ENCODE measurements at places on chromosomes 2 and 18.

- DNase-seq, result no peak
Measured at GRCh38 chr2:172440795-172441194, 13.4 kb downstream of the ITGA6 start.

DNA sequence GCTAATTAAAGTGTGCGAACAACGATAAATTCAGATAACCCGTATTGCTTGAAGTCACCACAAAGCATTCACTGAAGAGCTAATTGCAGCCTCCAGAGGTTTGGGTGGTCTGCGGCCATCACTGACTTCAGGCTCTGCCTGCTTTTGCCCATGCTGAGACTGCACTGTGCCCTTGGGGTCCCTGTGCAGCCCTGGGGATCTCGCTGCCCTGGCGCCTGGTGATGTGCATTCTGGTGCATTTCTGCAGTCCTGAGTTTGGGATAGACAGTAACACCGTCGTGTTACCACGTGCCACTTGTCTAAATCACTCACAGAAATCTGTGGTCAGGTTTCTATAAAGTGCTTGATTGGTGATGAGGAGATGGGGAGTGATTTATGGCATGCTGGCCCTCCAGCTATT lies 27.6 kb downstream of the LDLRAD4 start:
- no peak for DNase-seq

DNA sequence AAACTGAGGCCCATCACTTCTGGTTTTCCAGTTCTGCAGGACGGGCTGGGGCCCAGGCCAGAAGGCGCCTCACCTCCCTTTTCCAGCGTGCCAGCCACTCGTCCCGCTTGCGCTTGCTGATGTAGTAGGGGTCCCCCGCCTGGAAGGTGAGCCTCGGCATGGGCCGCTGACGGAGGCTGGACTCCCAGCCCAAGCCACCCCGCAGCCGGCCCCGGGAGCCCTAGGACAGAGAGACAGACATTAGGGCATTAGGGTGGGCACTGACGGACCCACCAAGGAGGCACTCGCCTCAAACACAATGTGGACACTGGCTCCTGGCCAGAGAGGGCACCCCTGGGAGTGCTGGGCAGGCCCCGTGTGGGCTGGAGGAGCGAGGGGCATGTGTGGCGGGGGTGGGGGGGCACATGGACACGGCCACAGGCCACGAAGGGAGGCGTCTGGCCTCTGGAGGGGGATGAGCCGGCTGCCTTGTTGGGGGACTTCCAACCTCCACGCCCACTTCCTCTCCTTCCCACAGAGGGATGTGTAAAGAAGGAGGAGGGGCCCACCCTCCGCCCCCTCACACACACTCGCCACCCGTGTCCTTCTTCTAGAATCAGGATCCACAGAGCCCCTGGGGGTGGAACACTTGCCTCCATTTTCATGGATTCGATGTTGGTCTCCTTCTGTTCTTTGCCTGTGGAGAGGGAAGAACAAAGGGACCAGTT lies 66.7 kb downstream of the DNMT3A start:
- no peak for DNase-seq

- no peak for DNase-seq
Measured at GRCh38 chr2:121454549-121455090, 76.1 kb upstream of the RNU4ATAC start.

DNA sequence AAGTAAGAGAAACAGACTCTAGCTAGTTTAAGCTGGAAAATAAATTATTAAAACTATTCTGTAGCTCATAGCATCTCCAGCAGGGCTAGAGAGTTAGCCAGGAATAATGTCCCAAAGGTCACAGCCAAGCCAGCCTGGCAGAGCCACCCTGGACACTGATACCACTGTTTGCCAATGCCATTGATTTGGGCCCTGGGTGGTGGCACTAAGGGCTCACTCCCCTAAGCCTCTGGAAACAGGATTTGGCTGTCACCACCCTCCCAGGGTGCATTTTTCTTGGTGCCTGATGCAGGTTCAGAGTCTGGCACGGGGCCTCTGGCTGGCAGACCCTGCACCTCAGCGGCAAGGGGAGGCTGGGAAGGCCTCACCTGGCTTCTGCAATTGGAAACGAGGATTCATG lies 7.1 kb downstream of the SH2D6 start:
- DNase-seq, result no peak

GRCh38 chr18:62144338-62144737 lies 42.5 kb downstream of the PIGN start:
- no peak for DNase-seq

DNA sequence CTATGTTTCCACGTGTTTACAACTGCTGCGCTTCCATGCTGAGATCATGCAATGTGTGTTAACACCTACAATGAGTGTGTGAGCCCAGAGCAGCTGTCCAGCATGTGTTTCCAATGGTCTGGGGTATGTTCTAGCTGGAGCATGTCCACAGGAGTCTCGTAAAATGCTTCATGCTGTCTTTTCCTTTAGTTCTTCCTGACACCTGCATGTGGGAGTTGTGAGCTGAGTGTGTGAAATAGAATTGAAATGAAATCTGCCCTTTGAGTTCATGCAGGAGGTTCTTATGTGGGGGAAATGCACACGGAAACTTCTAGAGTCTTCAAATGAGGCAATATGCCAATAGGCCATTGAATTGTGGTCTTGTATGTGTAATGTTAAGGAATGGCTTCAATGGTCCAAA lies 205.1 kb downstream of the RND3 start:
- DNase-seq, result no peak

- no peak for DNase-seq
Measured at GRCh38 chr2:82498777-82499443, 1960.2 kb downstream of the SUCLG1 start.

DNA sequence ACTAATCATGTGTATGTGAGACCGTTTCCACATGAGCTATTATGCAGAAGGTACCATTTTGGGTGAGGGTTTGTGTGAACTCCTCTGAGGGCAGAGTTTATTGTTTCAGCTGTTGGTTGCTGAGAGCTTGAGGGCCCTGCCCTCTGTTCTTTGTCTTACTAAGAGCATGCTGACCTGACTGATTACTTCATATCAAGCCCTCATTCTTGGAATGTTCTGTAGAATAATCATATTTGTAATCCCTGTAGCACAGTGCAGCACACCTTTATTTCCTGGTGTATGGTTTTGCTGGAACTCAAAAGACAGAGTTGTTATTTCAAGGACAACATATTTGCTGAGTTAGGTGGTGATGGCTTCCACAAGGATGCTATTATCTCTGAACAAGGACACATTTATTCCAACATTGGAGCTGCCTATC lies 118.5 kb downstream of the GALNT3 start:
- no peak for DNase-seq

DNA sequence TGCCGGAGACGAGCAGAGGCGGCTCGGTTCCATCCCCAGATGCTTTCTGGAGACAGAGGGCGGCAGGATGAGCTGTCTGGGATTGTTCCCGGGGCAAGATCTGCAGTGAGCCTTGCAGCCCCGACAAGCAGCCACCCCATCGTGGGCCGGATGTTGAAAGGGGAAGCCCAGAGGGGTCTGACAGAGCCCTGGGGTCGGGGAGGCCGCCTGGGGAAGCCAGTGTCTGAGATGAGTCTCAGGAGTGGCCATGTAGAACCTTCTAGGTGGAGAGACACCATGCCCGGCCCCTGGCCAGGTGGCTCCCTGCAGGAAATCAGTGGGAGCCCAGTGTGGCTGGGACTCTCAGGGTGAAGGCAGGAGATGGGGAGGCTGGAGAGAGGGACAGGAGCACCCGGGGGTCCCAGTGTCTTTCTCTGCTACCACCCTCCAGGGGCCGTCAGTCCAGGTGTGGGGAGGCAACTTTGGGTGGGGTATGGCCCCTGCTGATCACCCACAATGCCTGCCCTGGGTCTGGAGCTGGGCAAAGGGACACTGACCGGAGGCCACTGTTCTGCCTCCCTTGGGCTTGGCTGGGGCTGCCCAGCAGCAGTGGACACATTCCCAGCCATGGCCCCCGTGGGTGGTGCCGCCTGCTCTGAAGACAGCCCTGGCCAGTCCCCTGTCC lies 128.3 kb upstream of the HS6ST1 start:
- no peak for DNase-seq

- DNase-seq, result no peak
Measured at GRCh38 chr18:26460449-26461091, 87.8 kb downstream of the KCTD1 start.

GRCh38 chr2:51695531-51695930 lies 663.6 kb upstream of the NRXN1 start:
- DNase-seq, result no peak

- DNase-seq, result no peak
Measured at GRCh38 chr2:62474176-62474575, 31.8 kb downstream of the TMEM17 start.

- peak; percentile 23 for DNase-seq
Measured at GRCh38 chr2:95159690-95160449, at the start of gene ZNF514. TSS of gene ZNF514 (minus strand) at chr2:95159848. CDS start at chr2:95153253, 6,595 bp downstream.

- no peak for DNase-seq
Measured at GRCh38 chr18:48785091-48785614, 165.6 kb downstream of the SMAD7 start.

GRCh38 chr2:222410534-222410933 lies 13.8 kb upstream of the SGPP2 start:
- no peak for DNase-seq

GRCh38 chr2:47897883-47898731 lies 8.2 kb downstream of the FBXO11 start:
- DNase-seq, result no peak

- DNase-seq, result no peak
Measured at GRCh38 chr2:39119732-39120520, 925 bp downstream of the SOS1 start.

DNA sequence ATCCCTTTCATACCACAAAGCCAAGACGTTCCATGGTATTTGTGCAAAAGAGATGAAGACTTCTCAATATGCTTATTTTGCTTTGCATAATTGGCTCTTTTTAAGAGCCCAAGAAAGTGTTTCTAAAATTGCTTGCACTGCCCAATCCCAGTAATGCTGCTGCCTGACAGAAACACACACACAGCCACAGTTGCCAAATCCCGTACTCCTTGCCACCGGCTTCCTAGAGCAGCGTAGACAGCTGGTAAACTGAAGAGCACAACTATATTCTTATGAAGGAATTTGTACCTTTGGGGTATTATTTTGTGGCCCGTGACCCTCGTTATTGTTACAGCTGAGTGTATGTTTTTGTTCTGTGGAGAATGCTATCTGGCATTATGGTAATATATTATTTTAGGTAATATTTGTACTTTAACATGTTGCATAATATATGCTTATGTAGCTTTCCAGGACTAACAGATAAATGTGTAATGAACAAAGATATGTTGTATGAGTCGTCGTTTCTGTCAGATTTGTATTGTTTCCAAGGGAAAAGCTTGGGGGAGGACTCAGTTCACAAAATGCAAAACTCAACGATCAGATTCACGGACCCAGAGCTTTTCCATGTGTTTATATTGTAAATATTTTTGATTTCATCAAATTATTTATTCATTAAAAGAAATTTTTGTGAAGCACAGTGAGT lies 202.9 kb upstream of the RAB12 start:
- no peak for DNase-seq

DNA sequence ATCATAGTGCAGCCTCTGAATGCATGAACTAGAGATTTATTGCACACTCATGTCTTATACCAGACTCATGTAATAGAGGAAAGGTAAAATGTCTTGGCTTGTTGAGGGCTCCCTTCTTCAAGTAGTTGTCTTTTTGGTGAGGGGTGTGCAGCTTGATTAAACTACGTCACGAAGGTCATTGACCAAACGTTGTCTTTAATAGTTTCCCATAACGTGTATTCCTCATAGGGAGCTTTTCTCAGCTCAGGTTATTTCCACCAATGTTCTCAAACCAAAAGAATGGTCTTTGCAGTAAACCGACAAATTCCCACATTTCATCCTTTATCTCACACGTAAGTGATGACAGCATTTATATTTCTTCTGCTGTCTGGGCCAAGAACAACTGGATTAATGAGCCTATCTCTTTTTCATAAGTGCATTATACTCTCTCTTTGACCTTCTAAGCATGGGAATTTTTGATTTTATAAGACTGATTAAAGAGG lies 547.7 kb upstream of the ZEB2 start:
- no peak for DNase-seq

DNA sequence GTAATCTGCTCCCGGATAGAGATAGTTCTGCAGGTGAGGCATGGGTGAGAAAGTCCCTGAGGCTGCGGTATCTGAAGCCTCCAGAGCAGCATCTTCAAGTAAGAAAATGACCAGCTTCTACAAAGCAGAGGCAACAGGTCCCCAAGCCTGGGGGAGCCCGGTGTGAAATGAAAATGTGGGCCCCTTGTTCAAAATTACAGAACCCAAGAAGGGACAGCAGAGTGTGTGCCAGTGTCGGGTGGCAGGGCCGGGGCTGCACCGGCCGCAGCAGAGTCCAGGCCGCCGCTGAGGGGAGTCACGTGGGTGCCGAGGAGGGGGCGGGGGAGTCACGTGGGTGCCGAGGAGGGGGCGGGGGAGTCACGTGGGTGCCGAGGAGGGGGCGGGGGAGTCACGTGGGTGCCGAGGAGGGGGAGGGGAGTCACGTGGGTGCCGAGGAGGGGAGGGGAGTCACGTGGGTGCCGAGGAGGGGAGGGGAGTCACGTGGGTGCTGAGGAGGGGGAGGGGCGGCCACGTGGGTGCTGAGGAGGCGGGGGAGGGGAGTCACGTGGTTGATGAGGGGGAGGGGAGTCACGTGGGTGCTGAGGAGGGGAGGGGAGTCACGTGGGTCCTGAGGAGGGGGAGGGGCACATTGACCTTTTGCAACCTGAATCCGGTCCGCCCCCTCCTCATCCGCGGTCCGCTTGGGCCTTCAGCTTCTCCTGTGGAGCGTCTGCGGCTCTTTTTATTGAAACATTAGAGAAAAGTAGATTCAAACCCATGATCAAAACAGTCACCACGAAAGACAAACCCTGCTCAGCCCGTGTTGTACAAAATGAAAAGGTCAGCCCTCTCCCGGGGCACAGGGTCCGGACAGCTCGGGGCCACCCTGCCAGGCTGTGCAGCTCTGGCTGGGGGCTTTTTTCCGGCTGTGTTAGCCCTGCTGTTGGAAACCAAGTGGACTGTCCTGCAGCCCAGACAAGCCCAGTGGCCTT lies 10.4 kb downstream of the COLEC11 start:
- DNase-seq, result no peak

GRCh38 chr2:200812122-200813022 lies 662 bp downstream of the BZW1 start:
- no peak for DNase-seq

GRCh38 chr18:78692105-78692504 lies 287.5 kb upstream of the SALL3 start:
- no peak for DNase-seq

DNA sequence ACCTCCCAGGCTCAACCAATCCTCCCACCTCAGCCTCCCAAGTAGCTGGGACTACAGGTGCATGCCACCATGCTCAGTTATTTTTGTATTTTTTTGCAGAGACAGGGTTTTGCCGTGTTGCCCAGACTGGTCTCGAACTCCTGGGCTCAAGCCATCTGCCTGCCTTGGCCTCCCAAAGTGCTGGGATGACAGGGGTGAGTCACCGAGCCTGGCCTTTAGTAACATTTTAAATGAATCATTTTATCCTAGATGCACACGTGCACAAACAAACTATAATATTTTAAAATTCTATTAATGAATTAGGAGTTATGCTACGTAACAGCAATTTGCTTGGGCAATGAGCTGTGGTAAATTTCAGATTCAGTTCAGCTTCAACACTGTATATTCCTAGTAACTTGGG lies 862.5 kb upstream of the ID2 start:
- DNase-seq, result no peak

DNA sequence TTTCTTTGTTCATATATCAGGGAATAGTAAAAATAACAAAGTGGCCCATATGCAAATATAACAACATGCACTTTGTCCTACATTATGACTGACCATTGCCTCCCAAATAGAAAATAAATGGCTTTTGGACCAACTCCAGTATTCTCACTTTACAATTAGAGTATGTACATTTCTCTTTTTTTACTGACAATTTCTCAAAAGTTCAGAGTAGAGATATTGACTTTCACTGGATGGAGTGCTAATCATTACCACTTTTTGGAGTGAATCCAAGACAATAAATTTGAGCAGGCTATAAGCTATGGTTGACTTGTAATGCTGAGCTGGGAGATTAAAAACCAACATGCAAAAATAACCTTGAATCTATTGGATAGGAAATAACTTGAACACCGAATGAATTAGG lies 987.4 kb downstream of the SUCLG1 start:
- DNase-seq, result no peak

All from AG04450 (cell line).